Stimulated activated CD4-positive, alpha-beta T cell treated with anti-CD3 and anti-CD28 coated beads, Interleukin-4, amount 100 ng/mL, for 24 hours (primary cell): ENCODE measurements at places on chromosomes 7 and 10.

DNA sequence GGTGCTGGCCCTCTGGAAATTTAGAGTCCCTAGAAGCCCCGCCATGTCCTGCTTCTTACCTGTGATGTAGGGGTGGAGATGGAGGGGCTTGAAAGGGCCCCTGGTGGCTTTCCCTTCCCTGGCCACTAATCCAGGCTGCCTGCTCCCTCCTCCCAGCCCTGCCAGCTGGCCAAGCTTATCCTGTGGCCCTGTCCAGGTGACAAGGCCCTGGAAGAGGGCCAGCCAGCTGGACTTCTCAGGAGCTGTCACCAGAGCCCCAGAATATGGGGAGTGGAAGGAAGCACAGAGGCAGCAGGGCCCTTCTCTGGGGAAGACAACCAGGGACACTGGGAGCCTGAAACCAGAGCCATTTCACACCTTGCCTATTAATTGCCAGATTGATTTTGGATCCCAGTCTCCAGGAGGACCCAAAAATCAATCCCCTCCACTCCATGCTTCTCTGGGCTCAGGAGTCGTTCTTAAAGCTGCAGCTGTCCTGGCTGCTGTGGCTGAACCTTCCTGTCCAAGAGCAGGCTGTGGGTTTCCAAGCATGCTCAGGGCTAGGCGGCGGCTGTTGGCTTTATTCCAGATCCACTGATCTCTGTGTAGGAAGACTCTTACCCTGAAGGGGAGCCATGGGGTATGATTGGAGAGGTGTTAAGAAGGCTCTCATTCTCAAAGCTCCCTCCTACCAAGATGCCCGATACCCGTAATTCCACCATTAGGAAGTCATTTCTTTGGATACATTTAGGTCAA lies 52.6 kb upstream of the PCBD1 start:
- DNase-seq, result no peak

DNA sequence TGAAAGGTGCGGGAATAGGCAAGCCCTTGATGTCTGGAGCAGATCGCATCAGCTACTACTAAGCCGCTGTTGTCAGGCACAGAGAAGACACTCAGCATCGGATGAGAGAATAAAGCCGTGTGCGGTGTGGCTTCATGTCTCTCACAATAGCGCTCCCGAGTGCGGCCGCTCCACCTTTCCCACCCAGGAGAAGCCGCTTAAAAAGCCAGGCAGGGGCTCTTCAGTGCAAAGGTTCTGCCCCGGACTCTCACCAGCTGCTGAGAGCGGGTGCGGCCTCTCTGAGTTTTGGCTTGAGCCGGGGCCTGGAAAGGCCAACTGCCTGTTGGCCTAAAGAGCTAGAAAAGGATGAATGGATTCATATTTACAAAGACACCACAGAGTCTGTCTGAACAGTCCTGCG lies 600.6 kb downstream of the DNAJB6 start:
- DNase-seq, result no peak

- DNase-seq, result no peak
Measured at GRCh38 chr7:84372155-84372621, 177.6 kb upstream of the SEMA3A start.

GRCh38 chr10:14039968-14040668 lies 290.6 kb downstream of the FRMD4A start:
- no peak for DNase-seq

GRCh38 chr7:12945901-12946300 lies 258.5 kb downstream of the ARL4A start:
- DNase-seq, result no peak

DNA sequence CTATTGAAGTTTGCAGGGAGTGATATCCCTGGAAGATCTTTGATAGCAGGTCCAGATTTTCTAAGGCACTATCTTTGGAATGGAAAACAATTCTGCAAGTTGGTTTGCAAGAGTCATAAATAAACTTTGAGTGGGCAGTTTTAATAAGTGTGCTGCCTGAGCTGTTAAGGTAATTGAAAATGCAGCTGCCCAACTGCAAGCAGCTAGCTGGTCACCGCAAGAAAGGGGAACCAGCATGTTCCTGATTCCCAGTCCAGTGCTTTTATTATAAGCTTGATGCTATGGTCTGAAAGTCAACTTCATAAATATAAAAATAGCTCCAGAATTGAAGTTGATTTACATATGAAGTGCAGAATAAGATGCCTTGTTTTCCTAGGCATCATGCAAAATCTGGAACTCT lies 308.4 kb downstream of the ZNF248 start:
- no peak for DNase-seq

GRCh38 chr7:84847790-84848189 lies 339.1 kb downstream of the SEMA3D start:
- DNase-seq, result no peak

DNA sequence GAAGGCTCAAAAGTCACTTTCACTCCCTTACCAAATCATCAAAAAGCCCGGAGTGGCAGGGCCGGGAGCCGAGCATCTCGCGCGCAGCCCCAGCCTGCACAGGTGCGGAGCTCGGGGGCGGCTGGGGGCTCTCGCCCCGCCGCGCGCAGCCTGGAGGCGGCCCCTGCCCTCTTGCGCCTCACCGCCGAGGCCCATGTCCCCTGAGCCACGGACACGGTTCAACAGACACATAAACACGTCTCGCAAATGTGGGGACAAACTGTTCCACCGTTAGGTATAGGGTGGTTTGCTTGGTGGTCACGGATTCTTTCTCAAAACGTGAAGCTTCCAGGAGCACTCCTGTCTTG lies 700 bp downstream of the GSAP start:
- peak; percentile 11 for DNase-seq

- no peak for DNase-seq
Measured at GRCh38 chr10:86712317-86712707, 44.0 kb downstream of the LDB3 start.

GRCh38 chr10:110268442-110268841 lies 36.3 kb downstream of the SMNDC1 start:
- DNase-seq, result no peak

DNA sequence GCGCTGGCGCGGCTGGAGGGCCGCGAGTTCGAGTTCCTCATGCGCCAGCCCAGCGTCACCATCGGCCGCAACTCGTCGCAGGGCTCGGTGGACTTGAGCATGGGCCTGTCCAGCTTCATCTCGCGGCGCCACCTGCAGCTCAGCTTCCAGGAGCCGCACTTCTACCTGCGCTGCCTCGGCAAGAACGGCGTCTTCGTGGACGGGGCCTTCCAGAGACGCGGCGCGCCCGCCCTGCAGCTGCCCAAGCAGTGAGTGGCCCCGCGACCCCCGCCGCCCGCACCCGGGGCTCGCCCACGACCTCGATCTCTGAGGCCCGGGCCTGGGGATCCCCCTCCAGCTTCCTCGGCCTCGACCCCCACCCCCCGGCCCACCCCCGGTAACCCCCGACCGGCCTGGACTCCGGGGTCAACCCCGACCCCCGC lies 537 bp downstream of the FOXK1 start:
- peak; percentile 29 for DNase-seq

- DNase-seq, result no peak
Measured at GRCh38 chr10:91772461-91772860, 25.8 kb upstream of the TNKS2 start.

DNA sequence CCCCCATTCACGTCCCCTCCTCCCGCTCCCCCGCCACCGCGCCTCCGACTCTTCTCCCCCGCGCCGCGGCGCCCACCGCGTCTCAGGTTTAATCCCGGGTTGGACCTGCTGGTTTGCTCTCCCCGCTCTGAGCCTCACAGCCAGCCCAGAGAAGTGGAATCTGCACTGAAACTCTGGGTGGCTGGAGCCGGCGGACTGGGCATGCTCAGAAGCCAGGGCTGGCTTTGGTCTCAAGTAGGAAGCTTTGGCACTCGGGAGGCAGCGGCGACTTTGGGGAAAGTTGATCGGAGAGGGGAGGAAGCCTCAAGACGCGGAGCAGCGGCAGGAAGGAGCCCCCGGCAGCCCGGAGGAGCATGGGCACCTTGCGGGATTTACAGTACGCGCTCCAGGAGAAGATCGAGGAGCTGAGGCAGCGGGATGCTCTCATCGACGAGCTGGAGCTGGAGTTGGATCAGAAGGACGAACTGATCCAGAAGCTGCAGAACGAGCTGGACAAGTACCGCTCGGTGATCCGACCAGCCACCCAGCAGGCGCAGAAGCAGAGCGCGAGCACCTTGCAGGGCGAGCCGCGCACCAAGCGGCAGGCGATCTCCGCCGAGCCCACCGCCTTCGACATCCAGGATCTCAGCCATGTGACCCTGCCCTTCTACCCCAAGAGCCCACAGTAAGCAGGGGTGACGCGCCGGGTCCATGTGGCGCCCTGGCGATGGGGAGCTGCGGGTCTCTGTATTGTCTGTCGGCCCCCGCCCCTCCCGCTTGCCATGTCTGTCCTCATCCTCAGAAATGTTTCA lies at the start of gene PRKG1:
TSS of gene PRKG1 (plus strand) at position 250 of the 791 bp plus-strand sequence.
- no peak for DNase-seq

DNA sequence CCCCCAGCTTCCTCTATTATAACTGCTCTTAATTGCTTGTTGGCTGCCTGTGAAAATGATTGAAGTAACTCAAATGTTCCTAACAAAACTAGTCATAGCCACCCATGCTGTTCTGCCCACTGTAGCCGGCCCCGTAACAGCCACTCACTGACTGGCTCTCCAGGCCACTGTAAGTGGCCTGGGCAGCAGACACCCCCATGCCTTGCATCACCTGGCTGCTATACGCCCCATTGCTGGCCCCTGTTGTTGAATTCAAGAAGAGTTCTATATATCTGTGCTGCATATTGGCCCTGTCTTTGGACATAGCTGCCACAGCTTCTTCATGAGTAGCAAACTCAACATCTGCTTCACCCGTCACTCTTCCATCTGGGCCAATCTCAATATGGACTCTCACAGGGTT lies 15.1 kb downstream of the FXYD4 start:
- no peak for DNase-seq

DNA sequence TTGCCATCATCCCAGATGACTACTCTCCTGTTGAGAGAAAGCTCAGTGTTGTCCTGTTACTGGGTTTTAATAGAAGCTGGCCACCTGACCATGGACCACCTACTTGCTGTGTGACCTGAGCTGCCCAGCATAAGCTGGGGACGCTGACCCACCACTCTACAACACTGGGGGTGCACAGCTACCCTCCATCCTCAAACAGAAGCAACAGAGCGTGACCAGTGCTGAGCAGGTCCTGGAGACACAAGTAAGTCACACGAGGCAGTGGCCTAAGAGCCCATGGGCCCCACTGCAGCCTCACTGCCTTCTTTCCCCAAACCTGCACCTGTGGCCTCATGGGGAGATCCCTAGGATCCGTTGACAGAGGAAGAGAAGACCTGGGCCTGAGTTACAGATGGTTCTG lies 198.6 kb upstream of the ADARB2 start:
- DNase-seq, result no peak
